ENCODE measurements at places on chromosomes 1 and 21. TPM values are rescaled to one million over a fixed set of nuclear protein-coding genes. Genes with fewer than 3 reads are reported as not detected.

MPZL1 gene
- total RNA-seq: 57.9 TPM

PGLYRP4 gene
- not detected for total RNA-seq

PDE9A gene
- 14.8 TPM for total RNA-seq

RRP1 gene
- total RNA-seq: 36.2 TPM

CHIA gene
- total RNA-seq: not detected

ARHGEF16 gene
- 0.18 TPM for total RNA-seq

HNRNPCL2 gene
- total RNA-seq: not detected

ALX3 gene
- total RNA-seq: not detected

FAM163A gene
- not detected for total RNA-seq

GPR157 gene
- total RNA-seq: not detected

PLPP3 gene
- not detected for total RNA-seq

CCSAP gene
- 33.5 TPM for total RNA-seq

RGS8 gene
- total RNA-seq: 1.6 TPM

TPTE gene
- total RNA-seq: 0.28 TPM

COP1 gene
- total RNA-seq: 43.6 TPM

LCK gene
- total RNA-seq: not detected

S100A7A gene
- total RNA-seq: not detected

HTR1D gene
- total RNA-seq: not detected

B4GALT2 gene
- 67.4 TPM for total RNA-seq

COL11A1 gene
- total RNA-seq: not detected

LAX1 gene
- total RNA-seq: not detected

CHAF1B gene
- total RNA-seq: 18.7 TPM

MROH7 gene
- not detected for total RNA-seq

NR1I3 gene
- total RNA-seq: not detected

SPRR2D gene
- total RNA-seq: not detected

TENT5C gene
- 0.91 TPM for total RNA-seq

ZNF648 gene
- total RNA-seq: not detected
